ENCODE measurements at places on chromosomes 2 and 18.

- no peak for DNase-seq
Measured at GRCh38 chr2:142617461-142617860, 260.0 kb upstream of the KYNU start.

GRCh38 chr2:120453635-120453998 lies 107.7 kb downstream of the INHBB start:
- no peak for DNase-seq

- DNase-seq: no peak
Measured at GRCh38 chr2:20314562-20315501, 35.8 kb downstream of the PUM2 start.

DNA sequence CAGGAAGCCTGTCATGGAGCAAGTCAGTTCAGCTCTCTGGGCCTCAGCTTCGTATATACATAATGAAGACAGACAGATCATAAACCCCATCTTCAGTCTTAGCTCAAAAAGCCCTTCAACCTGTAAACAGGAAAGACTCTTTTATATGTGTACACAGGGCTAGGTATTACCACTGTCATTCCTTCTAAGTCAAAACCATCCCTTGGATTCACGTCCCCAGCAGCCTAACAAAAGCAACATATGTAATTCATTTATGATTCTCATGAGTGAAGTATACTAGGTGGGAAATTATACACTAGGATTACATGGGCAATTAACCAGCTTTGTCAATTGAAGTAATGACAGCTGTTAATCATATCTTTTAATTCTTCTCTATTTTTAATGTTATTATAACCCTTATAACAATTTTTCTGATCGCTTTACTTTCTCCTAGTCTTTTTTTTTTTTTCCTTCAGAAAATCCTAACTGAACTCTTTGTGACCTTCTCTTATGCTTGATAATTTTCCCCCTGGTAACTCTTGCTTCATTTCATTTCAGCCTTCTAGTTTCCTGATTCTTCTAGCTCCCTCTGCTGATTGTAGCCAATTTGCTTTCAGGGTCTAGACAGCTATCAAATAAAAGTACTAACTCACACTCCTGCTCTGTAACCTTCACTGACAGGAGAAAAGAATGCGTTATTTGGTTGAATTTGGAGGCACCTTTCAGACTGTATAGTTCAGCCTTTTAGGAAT lies 99.7 kb downstream of the RBM43 start:
- DNase-seq: no peak

DNA sequence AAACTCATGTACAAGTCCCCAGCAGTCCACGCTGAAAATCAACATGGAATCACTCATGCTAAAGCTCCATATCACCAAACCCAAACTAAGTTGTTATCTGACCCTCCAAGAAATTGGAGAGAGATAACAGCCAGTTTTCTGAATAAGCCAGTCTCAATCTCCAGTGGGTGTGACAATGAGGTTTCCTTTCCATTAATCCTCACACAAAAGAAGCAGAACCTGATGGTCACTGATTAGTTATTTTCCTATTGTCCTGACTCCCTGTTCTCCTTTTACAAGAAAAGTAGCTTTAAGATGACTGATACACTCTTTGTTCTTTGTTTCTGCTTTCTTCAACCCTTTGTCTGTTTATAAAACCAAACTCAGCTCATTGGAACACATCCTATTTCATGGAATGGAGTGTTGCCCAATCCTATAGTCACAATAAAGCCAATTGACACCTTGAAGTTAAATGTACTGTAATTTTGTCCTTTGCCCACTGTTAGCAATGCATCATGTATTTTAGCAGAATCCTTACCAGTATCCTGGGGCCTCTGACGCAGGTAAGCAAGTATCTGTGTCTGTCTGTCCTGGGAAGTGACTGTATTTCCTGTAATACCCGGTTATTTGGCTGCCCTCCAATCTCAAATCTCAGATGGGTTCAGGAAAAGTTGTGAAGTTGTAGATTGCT lies 30.6 kb upstream of the SH3RF3 start:
- no peak for DNase-seq

GRCh38 chr2:239912171-239912937 lies 112.8 kb downstream of the NDUFA10 start:
- no peak for DNase-seq

DNA sequence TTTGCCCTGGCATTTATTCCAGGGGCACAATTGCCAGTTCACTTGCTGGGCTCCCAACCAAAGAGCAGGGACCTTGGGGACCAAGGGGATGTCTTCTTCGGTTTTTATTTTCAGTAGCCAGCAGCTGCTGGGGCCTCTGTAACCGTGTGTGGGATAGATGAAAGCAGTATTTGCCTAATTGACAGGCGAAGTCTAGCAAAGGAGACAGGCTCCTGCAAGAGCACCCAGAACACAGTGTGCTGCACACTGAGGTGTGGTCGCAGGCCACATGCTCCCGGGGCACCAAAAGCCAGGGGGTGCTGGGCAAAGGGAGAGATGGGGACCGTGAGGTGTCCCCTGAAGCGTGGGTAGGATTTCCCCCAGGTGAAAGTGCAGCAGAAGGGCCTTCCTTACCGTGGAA lies 5.3 kb downstream of the SAG start:
- no peak for DNase-seq

- no peak for DNase-seq
Measured at GRCh38 chr2:29586919-29587318, 334.5 kb downstream of the ALK start.

- no peak for DNase-seq
Measured at GRCh38 chr2:112001136-112001715, 53.8 kb upstream of the TMEM87B start.

- DNase-seq: no peak
Measured at GRCh38 chr2:178455947-178456346, 4.8 kb downstream of the PJVK start.

DNA sequence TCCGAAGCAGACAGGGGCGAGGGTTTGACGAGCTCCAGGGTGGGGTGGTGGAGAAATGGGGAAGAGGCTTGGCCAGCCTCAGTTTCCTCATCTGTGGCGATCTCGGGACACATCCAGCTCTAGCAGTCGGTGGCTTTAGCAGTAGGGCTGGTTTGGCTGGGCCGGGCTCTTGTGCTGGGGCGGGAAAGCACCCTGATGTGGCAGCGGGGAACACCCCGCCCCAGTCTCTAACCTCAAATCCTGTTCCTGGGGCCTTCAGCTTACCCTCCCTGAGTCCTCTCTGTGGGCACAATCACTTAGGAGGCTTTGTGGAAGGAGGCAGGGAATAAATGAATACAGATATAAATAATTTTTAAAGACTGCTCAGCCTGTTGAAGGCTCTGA lies 26.5 kb upstream of the MCFD2 start:
- peak; percentile 69 for DNase-seq

DNA sequence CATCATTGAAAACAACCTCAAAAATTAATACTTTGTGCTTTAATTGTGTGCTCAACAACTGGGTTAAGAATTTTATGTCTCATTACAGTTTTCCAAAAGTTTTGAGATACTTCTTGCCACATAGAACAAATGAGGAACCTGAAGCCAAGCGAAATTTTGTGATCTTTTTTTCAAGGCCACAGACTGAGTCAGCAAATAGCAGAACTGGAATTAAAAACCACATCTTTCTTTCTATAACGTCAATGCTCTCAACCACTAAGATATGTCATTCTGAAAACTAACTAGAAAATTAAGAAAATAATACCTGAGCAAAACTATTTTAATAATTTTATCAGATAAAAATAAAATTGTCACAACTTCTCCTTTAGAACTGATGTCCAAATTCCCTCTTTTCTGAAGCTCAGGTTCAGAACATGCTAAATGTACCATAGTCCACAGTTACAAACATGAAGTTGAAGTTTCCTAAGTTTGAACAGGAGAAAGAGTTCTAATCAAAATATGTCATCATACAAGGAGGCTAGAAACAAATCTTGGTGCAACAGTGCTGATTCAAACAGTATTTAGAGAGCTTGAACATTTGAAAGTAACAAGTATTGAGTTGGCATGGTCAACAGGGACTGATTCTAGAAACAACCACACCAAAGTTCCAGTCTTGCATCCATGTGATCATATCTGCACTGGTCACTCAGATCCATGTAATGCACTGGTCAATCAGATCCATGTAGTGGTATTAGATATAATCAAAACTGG lies 27.6 kb upstream of the CALCRL start:
- DNase-seq: no peak

DNA sequence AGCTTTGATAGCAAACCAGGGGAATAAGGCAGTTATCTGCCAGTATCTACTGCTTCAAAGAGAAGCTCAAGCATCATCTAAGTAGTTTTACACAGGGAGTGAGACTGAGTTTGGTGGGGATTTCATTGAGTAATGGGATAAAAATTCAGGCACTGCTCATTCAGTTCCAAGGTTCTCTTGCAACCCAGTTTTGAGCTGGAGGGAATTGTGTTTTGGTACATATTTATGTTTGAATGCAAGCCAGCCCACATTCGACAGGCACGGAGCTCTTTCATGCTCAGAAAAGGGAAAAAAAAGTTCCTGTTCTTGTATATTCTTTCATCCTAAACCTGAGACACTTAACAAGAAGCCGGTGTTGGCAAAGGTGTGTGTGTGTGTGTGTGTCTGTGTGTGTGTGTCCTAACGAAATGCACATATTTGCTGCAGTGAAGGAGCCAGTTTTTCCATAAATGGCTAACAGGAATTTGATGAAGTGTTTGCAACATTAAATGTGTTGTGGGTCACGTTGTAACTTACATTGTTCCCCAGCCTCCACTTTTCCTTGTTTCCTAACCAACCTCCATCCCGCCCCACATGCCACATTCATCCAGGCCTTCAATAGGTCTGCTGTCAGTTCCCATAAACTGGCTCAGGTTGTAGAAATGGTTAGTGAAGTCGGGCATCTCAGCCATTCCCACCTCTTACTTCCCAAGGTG lies 311.1 kb downstream of the TXNL1 start:
- DNase-seq: no peak

DNA sequence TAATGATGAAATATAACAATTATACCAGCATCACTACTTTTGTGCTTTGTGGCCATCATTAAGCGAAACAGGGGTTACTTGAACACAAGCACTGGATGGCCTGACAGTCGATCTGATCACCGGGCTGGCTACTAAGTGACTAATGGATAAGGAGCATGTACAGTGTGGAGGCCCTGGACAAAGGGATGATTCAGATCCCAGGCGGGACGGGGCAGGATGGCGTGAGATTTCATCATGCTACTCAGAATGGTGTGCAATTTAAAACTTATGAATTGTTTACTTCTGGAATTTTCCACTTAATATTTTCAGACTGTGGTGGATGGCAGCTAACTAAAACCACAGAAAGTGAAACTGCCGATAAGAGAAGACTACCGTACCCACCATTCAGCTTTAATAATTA lies 7.0 kb upstream of the CLIP4 start:
- DNase-seq: no peak

- DNase-seq: no peak
Measured at GRCh38 chr2:25311865-25312575, 29.7 kb downstream of the DNMT3A start.

DNA sequence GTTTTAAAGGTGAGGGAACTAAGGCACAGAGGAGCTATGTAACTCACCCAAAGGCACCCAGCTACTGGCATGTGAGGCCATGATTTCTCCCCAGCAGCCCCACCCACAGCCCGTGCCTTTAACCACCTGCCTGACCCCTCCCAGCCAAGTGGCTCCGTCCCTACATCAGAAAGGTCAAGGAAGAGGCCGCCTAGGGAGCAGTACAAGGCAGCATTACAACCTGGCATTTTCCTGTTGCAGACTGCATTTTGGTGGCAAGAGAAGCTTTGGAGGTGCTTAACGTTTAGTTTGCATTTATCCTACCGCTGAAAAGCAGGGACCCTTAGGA lies 17.5 kb downstream of the STEAP3 start:
- DNase-seq: no peak

GRCh38 chr2:113068706-113069485 lies 1.1 kb downstream of the IL1F10 start:
- no peak for DNase-seq

GRCh38 chr2:121804997-121805765 lies 49.7 kb downstream of the TSN start:
- DNase-seq: no peak

GRCh38 chr2:73927344-73927743 lies 664 bp downstream of the DGUOK start:
- no peak for DNase-seq

- no peak for DNase-seq
Measured at GRCh38 chr2:84889332-84889731, 8.4 kb upstream of the TRABD2A start.

DNA sequence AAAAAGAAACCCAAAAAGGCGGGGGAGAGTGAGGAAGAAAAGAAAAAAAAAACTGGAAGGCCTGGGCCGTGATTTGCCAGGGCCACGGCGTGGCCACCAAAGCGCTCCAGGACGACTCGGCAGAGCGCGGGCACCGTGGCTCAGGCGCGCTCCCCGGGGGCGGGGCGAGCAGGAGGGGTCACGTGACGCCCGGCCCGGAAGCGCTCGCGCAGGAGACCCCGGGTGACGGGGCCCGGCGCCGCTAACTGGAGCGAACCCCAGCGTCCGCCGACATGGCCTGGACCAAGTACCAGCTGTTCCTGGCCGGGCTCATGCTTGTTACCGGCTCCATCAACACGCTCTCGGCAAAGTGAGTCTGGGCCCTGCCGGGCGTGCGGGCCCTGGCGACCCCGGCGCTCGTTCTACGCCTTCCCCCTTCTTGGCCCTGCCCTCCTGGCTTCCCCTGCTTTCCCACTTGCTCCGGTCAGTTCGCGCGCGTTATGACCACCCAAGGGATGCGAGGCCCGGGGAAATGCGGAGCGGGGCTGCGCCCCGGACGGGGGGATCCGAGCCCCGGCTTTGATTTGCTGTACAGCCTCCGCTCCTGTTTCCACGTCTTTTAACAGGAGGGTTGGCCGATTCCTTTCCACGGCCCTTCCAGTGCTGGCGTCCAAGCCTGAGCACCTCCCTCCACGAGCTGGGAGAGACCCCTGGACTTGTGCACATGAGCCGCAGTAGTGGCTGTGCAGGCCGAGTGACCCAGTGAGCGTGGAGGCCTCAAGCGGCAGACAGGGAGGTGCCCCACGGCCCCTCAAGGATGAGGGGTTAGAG lies at the start of gene SLC35F6:
TSS of gene SLC35F6 (plus strand) at position 207 of the 810 bp plus-strand sequence. CDS start at position 273, 66 bp downstream.
- peak; percentile 80 for DNase-seq

GRCh38 chr18:79447703-79448367 lies 52.1 kb downstream of the NFATC1 start:
- no peak for DNase-seq

GRCh38 chr2:105398336-105399206 lies at the start of gene FHL2:
FHL2 (minus strand) TSS chr2:105399051; CDS start chr2:105386516, 12,535 bp downstream.
- peak; percentile 63 for DNase-seq

- DNase-seq: no peak
Measured at GRCh38 chr2:85892216-85892944, 3.6 kb upstream of the ST3GAL5 start.

- no peak for DNase-seq
Measured at GRCh38 chr2:241063587-241063986, 38.5 kb downstream of the MTERF4 start.

DNA sequence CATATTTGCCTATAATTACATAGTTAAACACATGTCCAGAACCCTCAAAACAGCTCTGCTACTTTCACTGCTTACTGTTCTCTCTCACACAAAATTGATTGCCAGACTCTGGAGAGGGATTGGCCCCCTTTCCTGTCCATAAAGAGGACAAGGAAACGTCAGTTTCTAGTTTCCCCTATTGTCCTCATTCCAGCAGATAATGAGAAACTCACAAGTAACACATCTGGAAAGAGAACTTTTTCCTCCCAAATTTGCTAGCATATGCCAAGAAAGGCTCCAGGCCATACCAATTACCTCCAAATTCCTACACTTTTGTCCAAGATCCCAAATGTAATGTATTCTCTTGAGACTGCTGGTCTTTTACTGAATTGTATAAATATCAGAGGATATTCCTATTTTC lies 200.5 kb downstream of the EXOC6B start:
- DNase-seq: no peak
